Activated T-cell treated with anti-CD3 and anti-CD28 coated beads, Interleukin-2, amount 50 U/mL, for 1 hour (primary cell): ENCODE measurements at places on chromosomes 1 and 21.

DNA sequence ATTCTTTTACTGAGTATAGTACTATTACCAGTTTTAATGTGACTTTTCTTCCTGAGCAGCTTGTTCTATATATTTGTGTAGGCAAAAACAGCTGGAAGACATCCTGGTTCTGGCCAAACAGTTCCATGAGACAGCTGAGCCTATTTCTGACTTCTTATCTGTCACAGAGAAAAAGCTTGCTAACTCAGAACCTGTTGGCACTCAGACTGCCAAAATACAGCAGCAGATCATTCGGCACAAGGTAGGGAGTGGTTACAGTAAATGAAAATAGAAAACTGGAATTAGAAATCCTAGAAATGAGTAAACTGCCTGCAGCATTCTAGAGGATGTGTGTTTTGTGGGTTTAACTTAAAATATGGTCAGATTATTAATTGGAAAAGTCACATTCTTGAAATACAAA lies 64.1 kb upstream of the BMP8A start:
- no peak for DNase-seq

- DNase-seq: no peak
Measured at GRCh38 chr1:13807209-13807608, 107.2 kb downstream of the PRDM2 start.

- no peak for DNase-seq
Measured at GRCh38 chr1:7672864-7673263, 98.2 kb upstream of the VAMP3 start.

GRCh38 chr1:223116950-223117349 lies 26.1 kb downstream of the TLR5 start:
- DNase-seq: no peak

DNA sequence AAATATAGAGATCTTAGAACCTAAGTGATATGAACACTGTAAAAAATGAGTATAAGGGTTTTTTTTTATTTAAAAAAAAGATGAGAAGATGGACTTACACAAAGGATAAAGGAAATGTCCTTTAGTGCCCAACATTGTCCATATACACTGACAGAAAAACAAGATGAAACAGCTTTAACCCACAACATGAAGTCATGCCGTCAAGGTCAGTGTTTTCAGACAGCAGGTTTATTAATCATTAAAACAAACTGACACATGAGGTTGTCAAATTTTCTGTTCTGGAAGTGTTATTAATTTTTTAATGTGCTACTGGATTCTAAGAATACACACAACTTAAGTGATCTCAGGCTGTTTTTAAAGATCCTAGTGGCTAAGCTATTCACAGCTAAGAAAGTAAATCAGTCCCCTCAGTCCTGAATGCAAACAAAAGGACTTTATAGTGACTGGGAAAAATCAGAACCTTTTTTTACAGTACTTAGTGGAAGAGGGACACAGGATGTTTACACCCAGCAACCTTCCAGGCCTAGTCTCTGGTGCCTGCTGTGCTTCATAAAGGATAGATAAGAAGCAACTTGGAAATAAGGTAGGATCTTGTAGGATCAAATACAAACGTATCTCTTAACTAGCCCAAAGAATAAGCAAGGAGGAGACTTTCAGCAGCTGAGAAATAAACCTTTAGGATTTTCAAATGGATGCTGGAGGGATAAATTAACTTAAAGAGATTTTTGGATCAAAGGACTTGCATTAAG lies 21.9 kb upstream of the PKN2 start:
- DNase-seq: no peak

DNA sequence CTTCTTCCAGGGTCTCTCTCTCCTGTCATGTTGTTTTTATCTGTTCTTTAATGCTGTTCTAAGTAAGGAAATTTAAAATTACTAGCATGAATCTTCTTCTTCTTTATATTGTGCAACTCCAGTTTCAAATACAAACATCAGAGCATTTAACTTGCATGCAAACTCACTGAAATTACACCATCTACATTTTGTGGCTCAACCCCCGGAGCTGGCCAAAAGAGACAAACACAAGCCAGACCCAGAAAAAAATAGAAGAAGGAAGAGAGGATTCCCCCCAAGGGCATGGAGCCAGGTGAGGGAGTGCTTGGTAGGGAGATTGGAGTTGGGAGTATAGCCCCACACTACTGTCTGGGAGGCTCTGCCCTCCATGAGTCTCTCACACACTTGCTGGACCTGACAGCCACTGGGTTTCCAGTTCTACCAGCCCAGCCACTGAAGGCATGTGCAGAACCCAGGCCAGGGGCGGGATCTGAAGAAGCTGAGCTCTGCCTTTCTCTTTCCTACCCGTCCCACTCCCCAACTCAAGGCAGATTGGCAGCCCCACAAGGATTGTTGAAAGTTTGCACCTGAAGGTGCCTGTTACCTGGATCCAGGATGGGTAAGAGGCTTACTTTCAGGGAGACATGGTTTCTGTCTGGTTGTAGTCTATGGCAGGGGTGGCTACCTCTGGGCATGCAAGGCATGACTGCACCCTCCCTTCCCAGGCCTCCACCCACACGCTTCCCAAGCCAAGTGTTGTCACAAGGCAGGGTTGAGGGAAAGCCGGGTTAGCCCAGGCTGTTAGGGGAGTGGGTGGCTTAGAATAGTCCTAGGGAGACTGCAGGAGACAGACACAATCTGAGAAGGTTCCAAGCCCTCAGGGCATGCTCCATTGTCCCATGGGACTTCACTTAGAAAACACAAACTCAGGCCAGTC lies 297.2 kb downstream of the TGFB2 start:
- no peak for DNase-seq

GRCh38 chr1:98277118-98277517 lies 356.3 kb upstream of the DPYD start:
- DNase-seq: no peak

GRCh38 chr1:164671323-164671965 lies 112.5 kb downstream of the PBX1 start:
- DNase-seq: no peak

DNA sequence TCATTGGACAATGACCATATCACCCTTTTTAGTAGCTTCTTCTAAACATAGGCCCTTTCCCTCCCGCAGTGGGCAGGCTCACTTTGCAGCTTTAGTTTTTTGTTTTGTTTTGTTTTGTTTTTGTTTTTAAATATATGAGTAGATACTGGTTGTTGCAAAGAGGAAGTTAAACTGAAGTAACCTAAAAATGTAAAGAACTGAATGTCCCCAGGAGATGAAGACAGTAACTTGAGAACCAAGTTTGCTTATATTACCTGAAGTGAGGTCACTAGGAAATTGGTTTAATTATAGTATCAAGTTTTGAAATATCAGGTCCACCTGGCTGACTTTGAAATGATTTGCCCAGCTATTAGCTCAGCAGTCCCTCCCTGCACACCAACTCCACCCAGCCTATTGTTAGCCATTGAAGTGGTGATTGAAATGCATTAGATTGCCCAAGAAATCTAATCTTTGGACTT lies 18.2 kb downstream of the SMAP2 start:
- DNase-seq: no peak

DNA sequence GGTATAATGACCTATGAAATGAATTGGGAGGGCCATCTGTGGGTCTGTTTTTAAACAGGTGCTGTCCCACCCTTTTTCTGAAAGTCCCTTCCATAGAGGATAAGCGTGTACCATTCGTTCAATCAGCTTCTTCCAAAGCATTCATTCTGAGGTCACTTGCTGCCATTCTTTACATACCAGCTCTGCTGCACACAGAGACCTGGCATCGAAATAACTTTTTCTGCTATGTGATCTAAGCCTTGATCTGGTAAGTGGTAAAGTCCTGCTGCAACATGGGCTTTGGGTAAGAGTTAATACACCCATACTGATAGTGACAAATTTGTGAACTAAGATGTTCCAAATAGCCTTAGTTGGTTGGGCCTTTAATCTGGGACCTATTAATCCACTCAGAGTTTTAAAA lies 38.9 kb downstream of the DR1 start:
- no peak for DNase-seq

- DNase-seq: no peak
Measured at GRCh38 chr1:12019858-12020509, 686 bp downstream of the MIIP start.

DNA sequence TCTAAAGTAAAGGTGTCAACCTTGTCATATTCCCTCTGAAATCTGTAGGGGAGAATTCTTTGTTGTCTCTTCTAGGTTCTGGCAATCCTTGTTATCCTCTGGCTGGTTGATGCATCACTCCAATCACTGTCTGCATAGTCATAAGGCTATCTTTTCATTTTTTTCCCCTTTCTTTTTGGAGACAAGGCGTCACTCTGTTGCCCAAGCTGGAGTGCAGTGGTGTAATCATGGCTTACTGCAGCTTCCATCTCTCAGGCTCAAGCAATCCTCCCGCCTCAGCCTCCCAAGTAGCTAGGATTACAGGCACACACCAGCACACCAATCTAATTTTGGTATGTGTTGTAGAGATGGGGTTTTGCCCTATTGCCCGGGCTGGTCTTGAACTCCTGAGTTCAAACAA lies 12.9 kb downstream of the DPYD start:
- DNase-seq: no peak

DNA sequence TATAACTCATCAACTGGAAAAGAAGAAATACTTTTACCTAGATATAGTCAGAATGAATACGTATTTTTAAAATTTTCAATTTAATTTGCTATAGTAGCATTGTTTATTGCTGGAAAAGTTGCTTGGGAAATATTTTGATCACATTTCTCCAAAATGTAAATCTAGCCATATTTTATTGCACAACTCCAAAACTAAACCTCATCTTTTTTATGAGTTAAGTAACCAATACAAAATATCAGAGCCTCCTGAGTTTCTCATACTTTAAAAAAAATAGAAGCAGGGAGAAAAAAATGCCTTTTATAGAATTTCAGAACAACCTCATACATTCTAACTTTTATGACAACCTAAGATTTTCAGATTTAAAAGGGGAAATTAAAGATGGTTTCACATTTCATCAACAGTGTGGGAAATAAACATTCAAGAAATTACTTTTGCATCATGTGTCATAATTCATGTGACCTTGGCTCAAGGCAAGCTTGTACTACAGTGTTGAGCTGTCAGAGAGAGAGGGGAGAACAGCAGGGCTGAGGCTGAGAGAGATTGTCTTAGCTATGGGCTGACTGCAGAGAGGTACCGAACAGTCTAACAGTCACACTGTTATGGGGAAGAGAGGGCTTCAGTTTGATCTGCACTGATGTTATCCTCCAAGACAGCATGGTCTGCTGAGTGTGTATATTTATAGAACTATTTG lies 519.0 kb downstream of the LTN1 start:
- no peak for DNase-seq
